ENCODE measurements at places on chromosomes 13 and 19. TPM values are rescaled to one million over a fixed set of nuclear protein-coding genes. Genes with fewer than 3 reads are reported as not detected.

- DNase-seq, result no peak
Observed at GRCh38 chr19:45419396-45419795, 4.3 kb downstream of the ERCC1 start.

DNA sequence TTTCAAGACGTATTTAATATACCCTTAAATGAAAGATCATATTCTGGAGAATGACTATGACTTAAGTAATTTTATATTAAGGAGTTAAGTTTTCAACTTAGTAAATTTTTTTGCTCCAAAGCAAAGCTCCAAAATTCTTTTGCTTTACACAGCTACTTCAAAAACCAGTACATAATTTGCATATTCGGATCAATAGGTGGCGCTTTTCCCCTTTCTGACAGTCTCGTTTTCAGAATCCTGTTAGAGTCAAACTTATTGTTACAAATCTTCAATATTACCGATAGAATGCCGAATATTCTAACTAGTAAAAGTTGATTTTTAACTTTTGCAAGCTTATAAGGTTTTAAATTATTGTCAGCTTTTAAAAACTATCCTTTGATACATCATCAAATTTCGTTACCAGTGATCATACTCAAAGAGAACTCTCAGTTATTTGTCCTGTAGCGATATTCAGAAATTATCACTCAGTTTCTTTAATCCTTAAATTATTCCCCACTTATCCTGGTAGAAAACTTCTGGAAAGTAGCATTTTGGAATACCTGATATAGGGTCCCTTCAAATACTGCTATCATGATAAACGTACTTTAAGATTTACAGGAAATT is 852.7 kb upstream of the KLHL1 start:
- peak; percentile 14 for DNase-seq

DNA sequence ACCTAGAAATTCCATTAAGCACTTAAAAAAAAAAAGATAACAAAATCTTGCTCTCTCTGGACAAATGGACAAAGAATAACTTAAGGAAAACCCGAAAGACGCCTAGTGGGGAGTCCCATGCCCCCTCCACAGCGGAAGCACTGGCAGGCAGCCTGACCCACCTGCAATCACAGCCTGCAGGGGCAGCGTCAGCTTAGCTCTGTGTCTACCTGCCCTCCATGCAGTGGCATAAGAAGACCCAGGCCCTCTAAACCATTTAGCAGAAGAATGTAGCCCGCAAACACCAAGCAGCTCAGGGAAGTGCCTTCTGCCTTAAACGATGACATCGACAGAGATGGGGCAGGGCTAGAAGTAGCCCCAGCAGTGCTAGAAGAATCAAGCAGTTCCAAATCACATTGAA is 36.0 kb downstream of the KCTD15 start:
- no peak for DNase-seq

GRCh38 chr13:44497801-44498200 is 78.3 kb downstream of the TSC22D1 start:
- DNase-seq, result no peak

- DNase-seq, result no peak
Observed at GRCh38 chr13:41457589-41458186, 338 bp downstream of the RGCC start.

Gene ABHD13
- polyA plus RNA-seq, result 15.7 TPM

Data from left renal pelvis (tissue), 4 donors.